ENCODE measurements at places on chromosomes 12 and 14.
A peak's percentile ranks its signal among the peaks of the same experiment; 100 is the strongest.

DNA sequence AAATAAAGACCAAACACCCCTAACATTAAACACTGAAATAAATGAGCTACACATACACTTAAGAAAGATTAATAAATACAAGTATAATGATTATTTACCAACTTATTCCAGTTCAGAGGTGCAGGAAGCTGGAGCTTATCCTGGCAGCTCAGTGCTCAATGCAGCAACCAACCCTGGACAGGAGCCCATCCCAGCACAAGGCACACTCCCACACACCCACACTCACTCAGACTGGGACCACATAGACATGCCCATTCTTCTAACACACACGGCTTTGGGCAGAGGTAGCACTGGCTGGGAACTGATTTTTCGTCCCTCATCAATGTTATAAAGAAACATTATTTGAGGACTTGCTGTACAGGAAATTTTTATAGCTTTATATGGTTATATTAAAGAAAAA is 797.4 kb downstream of the RPS29 start:
- no peak for DNase-seq

- peak; percentile 9 for DNase-seq
Measured at GRCh38 chr14:52950410-52950897, 396 bp downstream of the FERMT2 start.

GRCh38 chr12:538731-539539 is 79.2 kb downstream of the B4GALNT3 start:
- DNase-seq, result no peak

GRCh38 chr12:73815072-73815645 is 722.5 kb upstream of the ATXN7L3B start:
- DNase-seq, result no peak

DNA sequence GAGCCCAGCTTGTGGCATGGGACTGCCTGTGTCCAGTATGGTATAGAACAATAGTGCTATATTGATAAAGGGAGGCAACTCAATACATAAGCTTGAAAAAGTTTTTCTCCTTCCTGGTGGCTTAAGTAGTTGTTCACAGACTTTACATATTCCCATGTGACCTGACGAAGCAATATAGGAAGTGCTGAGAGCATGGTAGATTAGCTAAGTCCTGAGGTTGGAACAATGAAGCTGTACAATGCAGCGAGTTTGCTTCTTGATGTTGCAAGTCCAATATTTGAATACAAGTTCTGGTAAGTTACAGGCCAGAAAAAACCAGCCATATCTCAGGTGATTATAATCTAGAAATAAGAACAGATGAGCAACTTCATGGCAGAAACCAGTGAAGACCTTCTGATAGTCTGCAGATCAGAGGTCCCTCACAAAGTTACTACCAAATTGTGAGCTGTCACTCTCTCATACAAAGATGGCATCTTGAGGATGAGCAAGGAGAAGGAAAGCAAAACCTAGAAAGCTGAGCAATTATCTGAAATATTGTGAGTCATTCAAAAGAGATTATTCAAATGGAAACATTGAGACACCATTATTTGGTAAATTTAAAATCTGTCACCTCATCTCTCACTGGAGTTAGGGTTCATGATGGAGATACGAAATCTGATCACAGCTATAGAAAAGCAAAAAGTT is 72.9 kb upstream of the BTG1 start:
- DNase-seq, result no peak

- DNase-seq, result no peak
Measured at GRCh38 chr12:58575256-58575655, 345.0 kb downstream of the LRIG3 start.

- DNase-seq, result no peak
Measured at GRCh38 chr14:64973026-64973442, 898 bp upstream of the RAB15 start.

GRCh38 chr14:88326352-88327103 is 3.5 kb upstream of the KCNK10 start:
- DNase-seq, result no peak

GRCh38 chr12:7797698-7798398 is 8.6 kb downstream of the NANOG start:
- no peak for DNase-seq

DNA sequence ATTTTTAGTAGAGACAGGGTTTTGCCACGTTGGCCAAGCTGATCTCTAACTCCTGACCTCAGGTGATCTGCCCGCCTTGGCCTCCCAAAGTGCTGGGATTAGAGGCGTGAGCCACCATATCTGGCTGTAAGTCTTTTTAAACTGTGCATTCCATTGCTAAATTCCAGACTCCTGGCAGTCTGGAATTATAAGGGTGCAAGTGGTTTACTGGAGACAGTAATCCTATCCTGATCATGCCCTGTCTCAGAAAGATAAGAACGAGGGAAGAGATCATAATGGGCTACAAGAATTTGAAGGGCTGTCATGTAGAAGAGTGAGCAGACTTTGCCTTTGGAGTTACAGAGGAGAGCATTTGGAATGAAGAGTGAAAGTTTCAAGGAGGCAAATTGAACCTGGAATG is 6.8 kb upstream of the SLC4A8 start:
- DNase-seq, result no peak

- DNase-seq, result no peak
Measured at GRCh38 chr12:57743769-57744168, 1.1 kb upstream of the TSPAN31 start.

- no peak for DNase-seq
Measured at GRCh38 chr12:32211066-32211899, 104.6 kb downstream of the BICD1 start.

GRCh38 chr12:48184549-48184922 is 1.1 kb downstream of the CCDC184 start:
- no peak for DNase-seq

Data from T-helper 2 cell (primary cell).